CD4-positive, alpha-beta T cell treated with Interferon gamma for 1 hour (primary cell): ENCODE measurements at places on chromosomes 1 and 21.

DNA sequence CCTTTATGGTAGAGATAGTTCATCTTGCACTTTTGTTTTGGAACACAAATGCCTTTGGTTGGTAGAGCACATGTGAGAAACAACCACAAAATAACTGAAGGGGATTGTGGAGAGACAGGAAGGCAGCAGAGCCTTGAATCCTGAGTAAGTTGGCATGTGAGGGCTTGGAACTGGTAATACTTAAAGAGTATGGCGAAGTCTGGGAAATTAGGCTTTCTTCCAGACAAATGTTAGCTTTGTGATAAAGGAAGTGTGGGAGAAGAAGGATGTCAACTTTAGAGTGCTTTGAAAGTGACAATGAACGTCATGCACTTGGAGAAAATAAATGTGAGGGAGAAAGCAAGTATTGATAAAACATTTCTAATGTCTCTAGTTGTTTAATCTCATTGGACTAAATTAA is 476.3 kb upstream of the ZRANB2 start:
- DNase-seq, result no peak

GRCh38 chr1:178374016-178374415 is 122.7 kb downstream of the CLEC20A start:
- DNase-seq, result no peak

- DNase-seq, result no peak
These were observed 54.3 kb downstream of the KCNC4 start for GRCh38 chr1:110264430-110264829.

GRCh38 chr1:212053993-212054392 is 18.4 kb downstream of the DTL start:
- DNase-seq, result no peak

- no peak for DNase-seq
These were observed 4.2 kb downstream of the SLAMF7 start for GRCh38 chr1:160743266-160743665.

DNA sequence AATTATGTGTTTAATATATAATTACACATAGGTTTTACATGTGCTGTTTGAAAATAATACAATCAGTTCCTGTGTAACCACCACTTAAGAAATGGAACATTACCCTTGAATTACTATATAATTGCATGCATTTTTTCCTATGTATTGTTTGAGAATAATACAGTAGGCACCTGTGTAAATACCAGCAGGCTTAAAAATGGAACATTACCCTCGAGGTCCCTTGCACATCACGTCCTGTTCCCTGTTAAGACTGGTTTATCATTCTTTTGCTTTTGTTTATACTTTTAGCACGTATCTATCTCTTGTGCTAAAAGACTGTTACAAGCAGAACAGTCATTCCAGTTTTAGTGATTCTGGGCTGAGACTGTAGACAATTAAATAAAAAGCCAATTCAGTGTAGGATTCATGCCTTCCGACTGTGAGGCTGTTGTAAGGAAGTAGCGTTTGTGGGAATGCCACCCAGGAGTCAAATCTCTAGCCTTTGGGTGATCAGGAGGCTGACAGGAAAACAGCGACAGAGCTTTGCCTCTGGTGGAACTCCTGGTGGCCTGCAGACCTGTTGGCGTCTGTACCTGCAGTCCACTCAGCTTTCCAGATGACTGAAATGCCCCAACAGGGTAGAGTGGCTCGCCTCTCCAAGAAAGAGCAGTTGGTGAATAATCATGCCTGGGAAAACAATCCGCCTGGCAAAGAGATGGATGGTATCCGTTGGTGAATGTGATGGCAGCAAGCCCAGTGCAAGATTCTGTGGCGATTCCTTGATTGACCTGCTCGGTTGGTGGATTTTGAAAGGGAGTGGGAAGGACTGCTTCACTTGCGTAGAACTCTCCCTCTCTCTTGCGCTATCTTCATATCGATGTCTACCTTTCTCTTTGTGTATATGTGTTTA is 58.0 kb downstream of the DISC1 start:
- no peak for DNase-seq

DNA sequence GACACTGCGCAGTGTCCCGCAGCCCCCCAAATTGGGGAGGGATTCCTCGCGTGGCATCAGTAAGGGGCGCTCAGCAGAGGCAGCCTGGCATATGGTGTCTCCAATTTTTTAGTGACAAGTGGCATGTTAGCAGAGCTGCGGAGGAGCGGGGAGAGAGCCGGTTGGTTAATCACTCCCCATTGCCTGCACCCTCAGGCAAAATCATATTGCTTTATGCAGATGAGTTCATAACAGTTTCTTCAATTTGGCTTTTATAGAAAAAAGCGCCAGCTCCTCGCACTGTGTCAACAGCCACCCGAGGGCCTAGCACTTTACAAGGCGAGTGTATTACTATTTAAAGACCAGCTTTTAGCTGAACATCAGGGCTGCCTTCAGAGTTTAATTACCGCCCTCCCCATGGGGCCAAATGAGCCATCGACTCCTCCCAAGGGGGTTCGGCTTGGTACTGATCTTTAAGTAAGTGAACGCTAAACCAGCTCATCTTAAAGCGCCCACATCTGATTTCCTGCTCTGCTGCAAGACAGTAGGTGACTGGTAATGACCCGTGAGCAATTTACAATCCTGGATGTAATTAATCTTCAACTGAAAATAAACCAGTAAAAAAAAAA is 298.9 kb downstream of the DSCAM start:
- no peak for DNase-seq

DNA sequence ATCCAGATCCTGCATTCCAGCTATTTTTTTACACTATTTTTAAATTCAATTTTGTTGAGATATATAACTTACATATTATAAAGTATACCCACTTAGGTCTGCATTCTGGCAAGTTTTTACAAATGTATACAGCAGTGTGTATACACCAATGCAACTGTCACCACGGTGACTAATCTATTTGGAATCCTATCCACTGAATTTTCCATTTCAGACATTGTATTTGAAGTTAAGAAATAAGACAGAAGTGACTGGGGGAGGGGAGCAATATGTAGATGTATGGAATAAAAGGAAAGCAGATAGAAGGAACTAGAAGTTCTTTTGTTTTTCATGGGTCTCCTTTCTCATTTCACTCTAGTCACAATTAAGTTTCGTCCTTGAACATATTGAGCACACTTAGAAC is 431.5 kb upstream of the CHRM3 start:
- DNase-seq, result no peak

DNA sequence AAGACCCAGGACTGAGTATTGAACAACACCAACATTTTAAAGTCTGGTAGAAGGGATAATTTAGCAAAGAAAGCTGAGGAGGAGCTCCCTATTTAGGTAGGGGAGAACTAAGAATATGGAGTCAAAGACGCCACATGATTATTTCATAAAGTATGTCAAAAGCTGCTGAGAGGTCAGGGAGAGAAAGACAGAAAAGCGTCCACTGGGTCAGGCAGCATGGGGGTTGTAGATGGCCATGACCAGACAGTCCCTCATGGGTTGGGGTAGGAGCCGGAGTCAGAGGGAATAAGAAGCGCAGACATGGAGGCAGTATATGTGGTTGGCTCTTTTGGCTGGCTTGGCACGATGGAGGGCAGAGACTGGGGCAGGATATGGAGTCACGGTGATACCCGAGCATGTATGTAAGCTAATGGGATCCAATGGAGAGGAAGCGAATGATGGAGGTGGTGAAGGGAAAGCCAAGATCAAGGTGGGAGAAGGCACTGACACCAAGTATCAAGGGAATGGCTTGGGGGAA is 4.8 kb downstream of the C1orf115 start:
- no peak for DNase-seq

GRCh38 chr1:162035241-162035640 is 11.6 kb upstream of the OLFML2B start:
- no peak for DNase-seq

DNA sequence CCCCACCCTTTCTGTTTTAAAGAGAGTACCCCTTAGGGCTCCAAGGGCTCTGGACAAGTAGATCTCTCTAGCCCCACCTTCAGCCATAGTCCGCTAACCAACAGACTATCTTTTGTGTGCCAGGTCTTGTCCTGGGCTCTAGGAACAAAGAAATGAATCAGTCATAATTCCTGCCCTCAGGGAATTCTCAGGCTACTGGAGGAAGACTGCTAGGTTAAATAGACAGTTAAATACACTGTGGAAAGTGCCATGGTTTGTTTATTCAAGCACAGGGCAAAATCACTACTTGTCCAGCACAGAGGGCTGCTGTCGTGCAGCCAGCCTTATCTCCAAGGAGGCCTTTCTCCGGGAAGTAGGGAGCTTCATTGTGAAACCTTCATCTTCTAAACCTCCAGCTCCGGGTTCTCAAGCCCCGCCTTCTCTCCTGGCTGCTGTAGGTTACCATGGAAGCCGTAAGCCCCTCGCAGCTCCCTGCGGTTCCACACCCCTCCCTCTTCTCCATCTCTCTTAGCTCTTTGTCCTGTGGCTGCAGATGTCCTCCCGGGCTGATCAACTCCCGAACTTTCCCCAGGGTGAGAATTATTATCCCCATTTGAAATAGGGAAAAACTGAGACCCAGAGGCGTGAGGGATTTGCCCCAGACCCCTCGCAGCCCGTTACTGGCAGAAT is 29.8 kb downstream of the SHISAL2A start:
- DNase-seq, result no peak

- no peak for DNase-seq
These were observed 9.1 kb downstream of the TTC39A start for GRCh38 chr1:51320967-51321923.

DNA sequence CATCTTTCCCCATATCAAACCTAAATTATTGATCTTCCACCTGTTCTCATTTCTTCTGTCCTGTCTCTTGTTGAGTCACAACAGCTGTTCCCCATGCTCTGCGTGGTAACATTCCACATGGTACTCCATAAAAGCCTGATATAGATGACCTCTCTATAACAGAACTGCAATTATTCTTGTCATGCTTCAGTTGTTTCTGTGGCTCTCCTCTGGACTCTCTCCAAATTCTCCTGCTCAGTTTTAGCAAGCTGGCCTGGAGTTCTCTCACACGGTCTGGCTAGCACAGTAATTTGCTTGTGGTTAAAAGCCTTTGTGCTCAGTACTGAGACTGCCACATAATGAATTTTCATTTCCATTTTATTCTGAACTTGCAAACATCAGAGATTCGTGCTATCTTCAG is 10.6 kb upstream of the LRRC39 start:
- no peak for DNase-seq

DNA sequence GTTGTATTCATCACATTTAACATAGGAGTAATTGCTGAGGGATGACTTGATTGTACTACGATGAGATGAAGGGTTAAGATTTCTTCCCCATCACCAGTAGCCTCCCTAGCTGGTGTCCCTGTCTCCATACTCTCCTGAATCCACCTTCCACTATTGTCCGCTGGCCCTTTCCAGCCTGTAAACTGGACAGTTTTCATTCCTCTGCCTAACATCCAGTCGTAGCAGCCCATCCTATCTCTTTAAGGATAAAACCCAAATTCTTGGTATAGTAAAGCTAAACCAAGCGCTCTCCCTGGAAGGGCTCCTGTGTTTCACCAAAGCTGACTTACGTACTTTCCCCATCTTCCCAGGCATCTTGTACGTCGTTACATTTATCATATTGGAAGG is 670 bp downstream of the COX20 start:
- no peak for DNase-seq

- DNase-seq, result no peak
These were observed 179.9 kb downstream of the ADSS2 start for GRCh38 chr1:244271691-244272308.

DNA sequence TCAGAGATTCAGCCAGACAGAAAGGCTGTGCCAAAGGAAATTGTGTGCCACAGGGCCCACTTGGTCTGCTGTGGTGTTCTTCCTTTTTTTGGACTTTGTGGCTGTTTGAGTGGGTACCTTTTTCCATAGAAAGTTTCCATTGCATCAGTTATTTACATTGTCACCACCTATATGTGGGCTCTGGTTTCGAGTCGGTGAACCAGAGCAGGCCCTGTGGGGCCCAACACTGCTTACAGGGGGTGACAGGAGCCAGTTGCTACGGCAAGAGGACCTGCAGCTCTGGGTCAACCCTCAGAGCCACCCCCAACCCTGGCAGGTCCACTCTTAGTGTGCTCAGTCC is 157.0 kb upstream of the EDN2 start:
- DNase-seq, result no peak

DNA sequence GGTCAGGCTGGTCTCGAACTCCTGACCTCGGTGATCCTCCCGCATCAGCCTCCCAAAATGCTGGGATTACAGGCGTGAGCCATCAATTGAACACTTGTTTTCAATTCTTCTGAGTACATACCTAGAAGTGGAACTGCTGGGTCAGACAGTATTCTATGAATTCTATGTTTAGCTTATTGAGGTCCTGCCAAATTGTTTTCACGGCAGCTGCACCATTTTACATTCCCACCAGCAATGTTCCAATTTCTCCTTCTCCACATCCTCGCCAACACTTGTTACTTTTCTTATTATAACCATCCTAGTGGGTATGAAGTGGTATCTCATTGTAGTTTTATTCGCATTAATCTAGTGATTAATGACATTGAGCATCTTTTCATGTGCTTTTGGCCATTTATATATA is 49.9 kb downstream of the PTP4A2 start:
- DNase-seq, result no peak

DNA sequence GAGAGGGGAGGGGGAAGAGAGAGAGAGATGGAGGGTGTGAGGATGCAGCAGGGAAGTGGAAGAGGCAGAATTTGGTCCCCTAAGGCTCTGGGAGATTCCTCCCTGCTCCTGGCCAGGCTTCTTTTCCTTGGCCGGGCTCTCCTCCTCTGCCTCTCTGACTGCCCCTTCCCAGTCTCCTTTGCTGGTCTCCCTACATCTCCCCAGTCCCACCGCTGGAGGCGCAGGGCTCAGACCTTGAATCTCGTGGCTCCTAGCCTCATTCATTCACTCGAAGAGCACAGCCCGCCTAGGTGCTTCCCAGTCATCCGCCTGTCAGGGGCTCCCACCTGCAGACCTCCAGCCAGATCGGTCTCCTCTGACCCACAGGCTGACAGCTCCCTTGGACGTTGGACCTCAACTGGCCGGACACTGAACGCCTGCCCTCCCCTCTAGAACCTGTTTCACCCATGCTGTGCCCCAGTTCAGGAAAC is 76.5 kb downstream of the VWA5B1 start:
- DNase-seq, result no peak

DNA sequence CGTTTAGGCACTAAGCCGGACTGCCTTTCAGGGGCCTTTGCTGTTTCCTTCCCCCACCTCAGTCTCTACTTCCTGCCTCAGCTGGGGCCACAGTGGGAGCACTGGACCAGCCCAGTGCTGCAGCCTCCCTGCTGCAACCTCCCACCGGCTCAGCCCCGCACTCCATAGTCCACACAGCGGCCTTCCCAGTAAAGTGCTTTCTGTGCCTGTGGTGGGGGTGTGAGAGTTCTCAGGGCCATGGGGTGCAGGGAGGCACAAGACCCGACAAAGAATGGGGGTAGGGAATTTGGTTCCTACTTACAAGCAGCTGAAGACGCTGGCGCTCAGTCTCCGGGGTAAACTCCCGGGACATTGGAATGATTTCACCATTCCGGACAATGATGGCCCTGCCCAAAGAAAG is 3.5 kb downstream of the PPM1J start:
- DNase-seq, result no peak

DNA sequence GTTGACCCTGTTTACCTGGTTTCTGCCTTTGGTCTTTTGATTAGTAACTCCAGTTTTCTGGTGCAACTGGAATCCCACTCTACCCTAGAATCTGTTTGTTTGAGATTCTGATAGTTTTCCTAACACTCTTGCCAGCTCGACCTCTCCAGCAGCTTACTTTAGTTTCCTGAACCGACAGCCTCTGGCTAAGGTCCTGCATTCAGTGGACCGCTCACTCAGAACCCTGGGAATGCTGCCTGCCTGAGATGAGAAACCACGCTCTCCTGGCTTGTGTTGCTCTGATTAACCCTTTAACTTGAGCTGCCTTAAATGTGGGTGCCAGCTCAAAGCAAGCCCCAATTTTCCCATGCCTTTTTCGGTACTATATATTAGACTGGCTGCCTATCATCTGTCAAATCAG is 45.3 kb upstream of the SIPA1L2 start:
- no peak for DNase-seq
